ENCODE measurements at places on chromosomes 2 and 18.

- no peak for DNase-seq
Measured at GRCh38 chr2:73642338-73643018, at the start of gene NAT8. NAT8 (minus strand) TSS chr2:73642422; CDS start chr2:73641628, 794 bp downstream.

- no peak for DNase-seq
Measured at GRCh38 chr2:58514252-58514651, 273.1 kb upstream of the FANCL start.

- DNase-seq = no peak
Measured at GRCh38 chr2:67955748-67956603, 106.8 kb downstream of the C1D start.

GRCh38 chr18:59357928-59358327, 1.1 kb downstream of the LMAN1 start:
- DNase-seq = no peak

GRCh38 chr2:172096626-172097547, 5.8 kb downstream of the DLX2 start:
- DNase-seq = no peak

DNA sequence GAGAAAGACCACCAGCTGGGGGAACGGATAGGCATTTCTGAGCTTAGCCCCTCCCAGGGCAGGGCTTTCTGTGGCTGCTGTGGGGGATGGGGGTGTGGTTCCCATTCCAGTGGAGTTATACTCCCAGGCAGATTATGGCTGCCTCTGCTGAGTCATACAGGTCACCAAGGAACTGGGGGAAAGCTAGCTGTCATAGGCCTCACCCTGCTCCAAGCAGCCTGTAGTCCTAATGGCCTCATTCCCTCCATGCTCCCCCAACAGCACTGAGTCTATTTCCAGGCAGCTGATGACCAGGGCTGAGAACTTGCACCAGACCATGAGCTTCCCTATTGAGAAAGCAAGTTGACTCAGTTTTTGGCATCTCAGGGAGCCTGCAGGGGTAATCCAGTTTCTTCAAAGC, 87.1 kb downstream of the GPR39 start:
- no peak for DNase-seq

DNA sequence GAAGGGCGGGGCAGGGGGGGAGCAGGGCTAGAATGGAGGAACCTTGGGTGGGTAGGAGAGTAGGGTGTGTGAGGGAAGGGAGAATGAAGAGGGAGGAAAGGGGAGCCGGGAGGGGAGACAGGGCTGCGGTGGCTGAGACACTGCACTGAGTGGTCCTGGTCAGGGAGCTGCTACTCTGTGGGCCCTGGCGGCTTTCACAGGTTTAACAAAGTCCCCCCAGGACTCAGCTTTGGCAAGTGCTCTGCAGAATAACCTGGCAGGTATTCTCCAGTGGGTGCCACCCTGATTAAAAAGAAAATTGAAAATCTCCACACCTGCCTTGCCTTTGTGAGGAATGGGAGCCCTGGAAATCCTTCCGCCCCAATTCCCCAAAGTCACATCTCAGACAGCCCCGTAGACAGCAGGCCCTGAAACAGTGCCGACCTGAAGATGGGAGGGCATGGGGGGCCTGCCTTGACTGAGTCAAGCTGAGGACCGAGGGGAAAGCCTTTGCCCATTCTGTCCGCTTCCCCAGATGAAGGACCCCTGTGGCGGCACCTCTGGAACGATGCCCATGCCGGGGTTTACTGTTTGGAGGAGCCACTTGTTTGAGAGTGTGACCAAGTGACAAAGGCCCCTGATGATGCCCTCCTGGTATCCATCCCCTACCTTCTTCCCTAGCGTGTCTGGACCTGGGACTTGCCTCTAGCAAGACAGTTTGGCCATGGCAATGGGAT, 43.6 kb upstream of the OTOS start:
- no peak for DNase-seq

- DNase-seq = no peak
Measured at GRCh38 chr2:17814601-17815000, 1.7 kb upstream of the MSGN1 start.

All from activated T-cell treated with anti-CD3 and anti-CD28 coated beads for 1 hour (primary cell).